Activated CD4-positive, alpha-beta T cell treated with anti-CD3 and anti-CD28 coated beads, Interleukin-2, amount 50 U/mL, for 16 hours (primary cell): ENCODE measurements at places on chromosomes 4 and X.

DNA sequence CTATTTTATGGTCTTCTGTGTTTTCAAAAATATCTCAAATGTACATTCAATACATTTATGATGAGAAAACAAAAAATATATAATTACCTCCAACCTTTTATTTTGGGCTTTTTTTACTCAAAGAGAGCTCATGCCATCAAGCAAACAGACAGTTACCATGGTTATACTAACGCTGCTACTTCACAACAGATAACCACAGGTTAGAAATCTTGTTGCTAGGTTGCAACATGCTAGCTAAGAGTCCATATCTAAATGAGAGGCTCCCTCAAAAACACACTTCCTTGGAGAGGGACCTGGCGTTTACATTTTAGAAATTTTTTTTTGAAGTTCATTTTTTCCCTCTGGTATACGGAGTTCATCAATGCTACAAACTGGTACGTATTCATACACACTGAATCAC, 44.3 kb downstream of the TBC1D9 start:
- no peak for DNase-seq

DNA sequence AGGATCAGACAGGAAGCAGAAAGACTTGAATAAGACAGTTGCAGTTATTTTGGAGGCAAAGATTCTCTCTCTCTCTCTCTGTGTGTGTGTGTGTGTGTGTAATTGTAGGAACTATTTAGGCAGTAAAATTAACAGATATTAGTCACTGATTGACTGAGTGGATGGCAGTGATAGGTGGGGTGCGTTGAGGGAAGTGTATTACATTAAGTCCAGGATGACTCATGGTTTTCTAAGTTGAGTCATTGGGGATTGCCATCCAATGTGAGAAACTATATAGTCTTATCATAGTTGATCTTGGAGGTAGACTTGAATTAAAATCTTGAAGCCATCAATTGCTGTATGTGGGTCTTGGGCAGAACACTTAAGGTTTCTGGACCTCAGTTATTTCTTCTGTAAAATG, 75.4 kb downstream of the AR start:
- peak; percentile 42 for DNase-seq

DNA sequence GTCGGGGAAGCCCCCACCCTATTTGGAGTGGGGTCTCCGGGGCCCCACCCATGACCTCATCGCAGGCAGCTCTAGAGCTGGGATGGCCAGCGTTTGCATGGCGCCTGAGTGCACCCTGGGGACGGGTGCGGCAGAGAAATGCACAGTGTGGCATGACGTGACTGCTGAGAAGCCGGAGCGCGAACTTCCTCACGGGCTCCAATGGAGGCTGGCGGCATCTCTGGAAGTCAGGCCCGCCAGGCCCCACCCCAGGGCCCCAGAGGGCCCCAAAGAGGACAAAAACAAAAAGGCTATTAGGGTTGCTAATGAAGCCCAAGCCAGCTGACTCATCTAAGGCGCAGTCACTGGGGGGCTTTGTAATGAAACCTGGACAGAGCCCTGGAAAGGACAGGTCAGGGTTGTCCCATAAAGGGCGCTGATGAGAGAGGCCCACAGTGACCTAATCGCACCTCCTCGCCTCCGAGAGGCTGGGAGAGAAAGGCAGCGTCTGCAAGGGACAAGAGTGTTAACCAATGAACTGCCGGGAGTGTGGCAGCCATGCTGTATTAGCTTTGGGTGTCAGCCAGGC, 86.0 kb upstream of the C1QTNF7 start:
- DNase-seq, result no peak

DNA sequence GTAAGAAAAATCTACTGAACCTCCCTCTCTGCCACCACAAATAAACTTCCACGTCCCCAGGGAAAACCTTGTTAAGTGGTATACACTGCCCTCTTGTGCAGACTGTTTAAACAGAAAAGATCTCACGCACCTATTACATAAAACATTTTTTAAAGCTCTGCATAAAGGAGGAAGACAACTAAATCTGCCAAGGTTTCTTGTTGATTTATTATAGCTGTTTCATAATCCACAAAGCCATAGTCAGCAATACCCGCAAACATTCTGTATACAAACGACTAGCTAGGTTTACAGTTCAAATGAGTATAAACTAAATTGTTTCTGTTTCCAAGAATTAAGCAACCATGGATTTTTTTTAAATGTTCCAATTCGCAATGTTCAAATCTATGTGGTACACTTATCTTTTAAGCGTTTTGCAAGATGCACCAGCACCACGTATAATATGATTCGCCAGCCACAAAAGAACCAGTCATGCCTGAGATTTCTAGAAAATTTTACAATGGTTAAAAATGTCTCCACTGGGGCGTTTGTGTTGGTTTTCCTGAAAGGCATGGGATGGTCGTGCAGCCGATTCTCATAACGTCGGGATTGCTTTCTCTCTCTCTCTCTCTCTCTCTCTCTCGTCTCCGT, 164.6 kb downstream of the PRKX start:
- DNase-seq, result no peak

DNA sequence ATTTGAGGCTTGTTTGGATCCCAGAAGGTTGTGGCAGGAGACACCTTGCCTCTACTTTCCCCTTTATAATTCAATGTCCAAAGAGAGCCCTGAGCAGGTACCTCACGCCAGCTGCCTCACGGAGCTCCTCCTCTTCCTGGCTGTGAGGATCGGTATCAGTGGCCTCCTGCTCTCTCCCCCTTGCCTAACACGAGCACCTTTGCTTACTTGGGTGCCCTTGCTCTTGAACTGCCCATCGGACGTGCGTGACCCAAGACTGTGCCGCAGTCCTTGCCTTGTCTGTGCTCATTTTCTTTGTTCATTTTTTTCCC, 27.8 kb upstream of the MSANTD1 start:
- no peak for DNase-seq

DNA sequence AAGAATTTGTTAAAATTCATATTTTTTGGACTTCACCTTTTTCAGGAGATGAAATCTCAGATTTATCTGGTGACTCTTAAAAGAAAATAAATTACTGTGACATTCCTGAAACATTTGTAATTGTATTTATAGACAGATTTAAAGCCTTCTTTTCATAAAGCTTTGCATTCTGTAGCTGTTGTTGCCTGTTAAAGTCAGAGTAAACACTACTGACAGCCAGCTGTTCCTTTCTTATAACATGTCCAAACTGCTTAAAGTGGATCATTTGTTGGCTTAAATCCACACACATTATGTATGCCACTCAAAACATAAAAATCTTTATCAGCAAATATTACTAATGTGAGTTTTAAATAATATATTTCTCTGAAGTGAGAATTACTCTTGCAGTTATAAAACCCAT, 157.5 kb downstream of the TECRL start:
- no peak for DNase-seq

DNA sequence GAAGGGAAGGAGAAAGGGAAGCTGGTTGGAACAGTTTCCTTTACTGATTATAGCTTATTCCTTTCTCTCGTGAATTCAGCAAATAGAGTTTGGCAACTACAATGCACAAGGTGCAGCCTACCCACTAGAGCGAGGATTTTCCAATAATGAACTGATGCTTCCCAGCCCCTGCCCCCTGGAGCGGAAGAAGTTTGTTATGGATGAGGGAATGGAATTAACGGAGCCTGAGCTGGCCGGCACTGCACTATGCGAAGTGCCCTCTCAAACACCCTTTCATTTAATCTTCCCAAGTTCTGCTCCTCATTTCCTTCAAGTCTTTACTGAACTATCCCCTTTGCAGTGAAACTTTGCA, 42.5 kb upstream of the CBR4 start:
- DNase-seq, result no peak

- no peak for DNase-seq
These were observed 671.1 kb downstream of the FAT4 start for GRCh38 chr4:125985856-125986255.

DNA sequence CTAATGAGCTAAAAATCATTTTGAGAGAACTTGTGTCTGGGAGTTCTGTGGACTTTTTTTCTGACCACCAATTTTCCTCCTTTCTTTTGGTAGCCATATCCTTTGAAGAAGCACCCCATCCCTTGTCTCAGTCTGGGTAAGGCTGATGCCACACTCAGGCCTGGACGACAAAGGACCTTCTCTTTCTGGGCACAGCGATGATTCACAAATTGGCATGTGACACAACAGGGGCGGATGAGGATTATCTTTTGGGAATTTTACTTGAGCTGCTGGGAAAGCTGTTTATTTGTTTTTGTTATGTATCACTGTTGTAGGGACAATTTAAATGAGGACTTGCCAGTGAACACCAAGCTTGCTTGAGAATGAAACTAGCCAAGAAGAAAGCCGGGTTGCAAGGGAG, 233.4 kb upstream of the HAND2 start:
- no peak for DNase-seq

GRCh38 chr4:111464251-111465045, 680.8 kb upstream of the FAM241A start:
- no peak for DNase-seq

- no peak for DNase-seq
These were observed 180.7 kb upstream of the IL15 start for GRCh38 chr4:141455651-141456050.

- DNase-seq, result peak; percentile 53
These were observed 297.0 kb upstream of the PUDP start for GRCh38 chrX:7444967-7445366.

DNA sequence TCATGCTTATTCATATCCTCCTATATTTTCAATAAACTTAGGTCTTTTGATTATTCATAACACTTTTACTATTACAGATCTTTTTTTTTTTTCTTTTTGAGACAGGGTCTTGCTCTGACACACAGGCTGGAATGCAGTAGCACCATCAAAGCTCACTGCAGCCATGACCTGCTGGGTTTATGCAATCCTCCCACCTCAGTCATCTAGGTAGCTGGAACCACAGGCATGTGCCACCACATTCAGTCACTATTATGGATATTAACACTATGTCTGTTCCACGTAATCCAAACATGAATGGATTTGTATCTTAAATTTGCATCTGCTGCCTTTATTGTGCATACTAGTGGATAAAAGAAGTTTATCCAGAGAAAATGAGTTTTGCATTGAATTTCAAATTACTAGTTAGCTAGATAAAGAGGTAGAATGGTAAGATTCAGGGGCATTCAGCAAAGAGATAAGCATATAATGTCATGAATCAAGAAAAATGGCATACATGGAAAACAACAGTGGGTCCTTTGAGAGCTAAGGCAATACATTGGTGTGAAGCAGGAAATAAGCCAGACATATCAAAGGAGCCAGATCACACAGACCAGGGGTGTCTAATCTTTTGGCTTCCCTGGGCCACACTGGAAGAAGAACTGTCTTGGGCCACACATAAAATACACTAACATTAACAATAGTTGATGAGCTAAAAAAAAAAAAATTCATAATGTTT, 13.9 kb downstream of the ANAPC10 start:
- no peak for DNase-seq

DNA sequence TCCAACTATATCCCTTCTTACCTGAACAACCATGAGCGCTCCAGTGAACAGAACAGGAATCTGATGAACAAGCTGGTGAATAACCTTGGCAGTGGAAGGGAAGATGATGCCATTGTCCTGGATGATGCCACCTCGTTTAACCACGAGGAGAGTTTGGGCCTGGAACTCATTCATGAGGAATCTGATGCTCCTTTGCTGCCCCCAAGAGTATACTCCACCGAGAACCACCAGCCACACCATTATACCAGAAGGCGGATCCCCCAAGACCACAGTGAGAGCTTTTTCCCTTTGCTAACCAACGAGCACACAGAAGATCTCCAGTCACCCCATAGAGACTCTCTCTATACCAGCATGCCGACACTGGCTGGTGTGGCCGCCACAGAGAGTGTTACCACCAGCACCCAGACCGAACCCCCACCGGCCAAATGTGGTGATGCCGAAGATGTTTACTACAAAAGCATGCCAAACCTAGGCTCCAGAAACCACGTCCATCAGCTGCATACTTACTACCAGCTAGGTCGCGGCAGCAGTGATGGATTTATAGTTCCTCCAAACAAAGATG, 870.2 kb downstream of the ADGRL3 start:
- DNase-seq, result no peak

DNA sequence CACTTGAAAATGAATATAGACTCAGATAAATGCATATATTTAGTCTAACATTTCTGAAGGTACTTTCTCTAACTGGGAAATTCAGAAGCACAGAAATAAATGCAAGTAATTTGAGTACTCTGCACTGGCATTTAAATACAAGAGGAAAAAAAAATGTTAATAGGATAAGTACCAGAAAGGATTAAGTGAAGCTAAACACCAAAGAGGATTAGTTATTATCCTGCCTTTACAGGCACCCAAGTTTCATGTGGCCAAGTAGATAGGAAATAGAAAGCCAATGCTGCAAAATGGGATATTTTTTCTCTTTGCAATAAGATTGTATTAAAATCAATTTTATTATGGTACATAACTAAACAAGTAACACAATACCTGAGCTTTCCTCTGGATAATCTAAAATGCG, 762.5 kb downstream of the PCDH7 start:
- no peak for DNase-seq

GRCh38 chr4:184899261-184900134, 73.7 kb upstream of the ACSL1 start:
- no peak for DNase-seq

DNA sequence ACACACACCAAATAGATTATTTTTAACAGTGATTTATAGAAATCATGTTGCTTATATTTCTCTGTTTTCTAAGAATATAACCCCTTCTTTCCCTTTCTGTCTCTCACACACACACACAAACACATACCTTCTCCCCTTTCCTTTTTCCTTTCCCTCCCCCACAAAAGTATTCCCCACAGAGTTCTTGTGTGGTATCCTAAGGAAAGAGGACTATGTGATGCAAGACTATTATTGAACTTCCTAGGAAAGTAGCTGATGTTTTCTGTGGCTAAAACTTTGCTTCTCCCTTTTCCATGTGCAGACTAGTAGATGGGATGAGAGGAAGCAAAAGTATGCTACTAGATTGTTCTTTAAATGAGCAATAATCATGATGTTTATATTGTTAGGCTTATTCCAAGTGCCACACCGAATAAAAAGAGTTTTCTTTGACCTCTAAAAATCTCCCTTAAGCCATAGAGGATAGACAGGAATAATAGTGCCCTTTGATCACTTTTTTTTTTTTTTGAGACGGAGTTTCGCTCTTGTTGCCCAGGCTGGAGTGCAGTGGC, 38.7 kb downstream of the CPEB2 start:
- DNase-seq, result no peak

DNA sequence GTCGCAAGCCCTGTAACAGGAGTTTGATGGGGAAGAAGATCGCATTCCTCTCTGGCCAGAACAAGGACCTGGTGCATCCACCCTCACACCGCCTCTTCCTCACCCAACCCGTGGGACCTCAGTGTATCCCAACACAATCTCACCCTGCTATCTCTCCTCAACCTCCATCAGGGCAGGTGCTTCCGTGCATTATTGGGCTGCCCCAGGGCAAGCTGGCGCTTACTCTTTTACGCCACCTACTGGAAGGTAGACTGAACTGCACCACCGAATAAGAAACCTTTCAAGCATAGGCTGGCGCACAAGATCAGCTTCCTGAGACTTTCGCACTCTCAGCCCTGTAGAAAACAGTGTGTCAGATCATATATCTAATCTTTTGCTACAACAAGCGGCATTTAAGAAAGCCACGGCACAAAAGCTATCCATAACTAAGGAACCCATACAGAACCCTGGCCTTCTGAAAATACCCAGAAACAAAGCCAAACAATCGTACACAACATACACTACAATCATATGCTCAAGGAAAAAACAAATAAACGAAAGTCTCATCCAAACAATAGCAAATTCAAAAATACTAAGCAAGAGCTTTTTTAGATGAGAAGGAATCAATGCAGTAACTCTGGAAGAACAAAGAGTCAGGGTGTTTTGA, 209.3 kb downstream of the UGT8 start:
- peak; percentile 64 for DNase-seq

GRCh38 chr4:148442832-148443511, 758 bp upstream of the NR3C2 start:
- peak; percentile 6 for DNase-seq
